ENCODE measurements at places on chromosomes 5 and 9.

DNA sequence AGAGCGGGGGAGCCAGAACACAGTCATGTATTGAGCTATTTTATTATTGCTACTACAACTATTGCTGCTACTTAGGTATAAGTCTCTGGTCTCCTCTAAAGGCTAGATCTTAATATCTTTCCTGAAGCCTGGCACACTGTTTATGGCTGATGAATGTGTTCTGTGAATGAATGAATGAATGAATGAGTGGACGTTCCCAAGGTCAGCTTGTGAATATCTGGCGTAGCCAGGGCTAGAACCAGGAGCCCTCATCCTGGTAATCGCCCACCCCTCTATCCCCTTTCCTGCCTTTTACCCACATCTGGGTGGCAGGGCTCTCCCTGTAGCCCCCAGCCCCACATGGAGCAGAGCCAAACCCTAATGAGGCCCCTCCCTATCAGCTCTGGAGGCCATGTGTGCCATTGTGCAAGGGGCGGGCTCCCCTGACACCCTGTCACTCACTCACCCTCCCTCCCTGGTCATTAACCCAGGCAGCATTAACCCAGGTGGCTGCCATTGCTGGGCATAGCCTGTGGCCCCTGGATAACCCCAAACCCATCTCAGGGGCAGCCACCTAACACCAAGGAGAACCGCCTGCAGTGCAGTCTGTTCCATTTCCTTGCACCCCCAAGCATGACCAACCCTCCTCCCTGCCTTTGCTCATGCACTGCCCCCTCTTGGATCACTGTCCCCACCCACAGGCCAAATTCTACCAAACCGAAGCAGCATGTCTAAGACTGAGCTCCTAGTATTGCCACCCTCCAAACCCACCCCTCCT, 2.0 kb upstream of the AKNA start:
- peaks cover 2% of the 10 kb centered on the region for H3K36me3 ChIP-seq
- no peaks in the 10 kb centered on the region for H3K27me3 ChIP-seq
- peaks cover 26% of the 10 kb centered on the region for H3K4me1 ChIP-seq
- DNase-seq: no peak

DNA sequence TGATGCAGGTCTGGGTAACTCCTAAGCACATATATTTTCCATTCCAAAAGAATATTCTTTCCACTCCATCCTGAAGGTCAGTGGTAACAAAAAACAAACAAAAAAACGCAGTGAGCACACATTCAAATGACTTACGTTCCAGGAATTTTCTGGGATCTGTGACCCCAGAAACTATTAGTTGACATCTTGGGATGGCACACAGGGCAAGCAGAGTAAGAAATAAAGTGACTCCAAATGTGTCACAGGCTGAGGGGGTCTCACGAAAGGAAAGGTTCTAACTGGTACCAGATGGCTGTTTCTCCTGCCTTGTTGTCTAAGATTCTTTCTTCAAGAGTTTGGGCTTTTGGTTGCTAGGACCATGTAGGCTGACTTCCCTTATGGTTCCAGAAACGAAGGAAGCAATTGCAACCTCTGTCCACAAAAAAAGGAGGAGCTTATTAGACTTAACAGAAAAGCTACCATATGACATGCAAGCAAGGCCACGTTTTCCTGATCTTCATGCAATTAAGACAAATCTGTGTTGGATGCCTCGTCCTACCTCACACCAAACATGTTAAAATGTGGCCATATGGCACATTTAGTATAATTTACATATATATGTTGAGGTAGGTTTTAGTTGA, 32.7 kb downstream of the PTGS1 start:
- H3K36me3 ChIP-seq: no peaks in the 10 kb centered on the region
- no peaks in the 10 kb centered on the region for H3K27me3 ChIP-seq
- H3K27ac ChIP-seq: no peak overlapping the region
- H3K4me3 ChIP-seq: no peak overlapping the region
- DNase-seq: no peak

DNA sequence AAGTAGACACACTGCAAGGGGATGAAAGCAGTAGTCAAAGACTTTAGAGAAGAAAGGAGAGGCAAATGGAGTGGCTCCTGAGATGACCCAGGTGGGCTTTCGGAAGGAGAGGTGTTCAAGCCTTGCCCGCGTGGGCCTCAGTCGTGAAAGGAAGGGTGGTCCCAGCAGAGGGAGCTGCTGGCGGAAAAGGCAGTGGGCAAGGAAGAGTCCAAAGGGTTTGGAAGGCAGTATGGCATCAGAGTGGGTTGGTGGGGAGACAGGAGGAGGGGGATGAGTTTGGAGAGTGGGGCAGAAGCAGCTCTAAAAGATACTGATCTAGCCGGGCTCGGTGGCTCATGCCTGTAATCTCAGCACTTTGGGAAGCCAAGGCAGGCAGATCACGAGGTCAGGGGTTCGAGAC, 165.4 kb downstream of the GOLPH3 start:
- H3K27me3 ChIP-seq: no peaks in the 10 kb centered on the region
- H3K36me3 ChIP-seq: no peaks in the 10 kb centered on the region
- peaks cover 4% of the 10 kb centered on the region for H3K4me1 ChIP-seq
- H3K27ac ChIP-seq: no peak overlapping the region

- H3K27me3 ChIP-seq: no peaks in the 10 kb centered on the region
- H3K4me1 ChIP-seq: peaks cover 28% of the 10 kb centered on the region
- H3K4me3 ChIP-seq: no peak overlapping the region
- H3K36me3 ChIP-seq: no peaks in the 10 kb centered on the region
Observed at GRCh38 chr9:124810663-124811355, 33.9 kb downstream of the OLFML2A start.

- no peaks in the 10 kb centered on the region for H3K27me3 ChIP-seq
- no peaks in the 10 kb centered on the region for H3K4me1 ChIP-seq
- H3K4me3 ChIP-seq: no peak overlapping the region
- no peak overlapping the region for H3K27ac ChIP-seq
- no peaks in the 10 kb centered on the region for H3K36me3 ChIP-seq
Observed at GRCh38 chr5:68458416-68459021, 243.0 kb downstream of the PIK3R1 start.

DNA sequence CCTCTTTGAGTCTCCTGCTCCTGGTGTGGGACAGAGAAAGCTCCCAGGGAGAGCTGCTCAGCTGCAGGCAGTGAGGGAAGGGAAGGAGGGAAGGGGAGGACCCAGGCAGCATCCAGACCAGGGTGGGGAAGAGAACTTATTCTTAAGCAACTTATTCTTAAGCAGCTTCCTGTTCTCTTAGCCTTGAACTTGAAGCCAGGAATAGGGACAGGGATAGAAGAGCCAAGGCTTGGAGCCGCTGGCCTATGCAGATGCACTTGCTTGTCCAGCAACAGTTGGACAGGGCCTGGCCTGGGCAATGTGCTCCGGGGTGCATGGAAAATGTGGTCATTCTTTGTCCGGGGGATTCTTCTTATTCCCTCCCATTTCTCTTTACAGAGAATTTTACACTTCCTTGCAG, 31.4 kb upstream of the SPTLC1 start:
- H3K27me3 ChIP-seq: no peaks in the 10 kb centered on the region
- H3K27ac ChIP-seq: no peak overlapping the region
- peaks cover 14% of the 10 kb centered on the region for H3K4me1 ChIP-seq
- H3K4me3 ChIP-seq: no peak overlapping the region
- DNase-seq: no peak

DNA sequence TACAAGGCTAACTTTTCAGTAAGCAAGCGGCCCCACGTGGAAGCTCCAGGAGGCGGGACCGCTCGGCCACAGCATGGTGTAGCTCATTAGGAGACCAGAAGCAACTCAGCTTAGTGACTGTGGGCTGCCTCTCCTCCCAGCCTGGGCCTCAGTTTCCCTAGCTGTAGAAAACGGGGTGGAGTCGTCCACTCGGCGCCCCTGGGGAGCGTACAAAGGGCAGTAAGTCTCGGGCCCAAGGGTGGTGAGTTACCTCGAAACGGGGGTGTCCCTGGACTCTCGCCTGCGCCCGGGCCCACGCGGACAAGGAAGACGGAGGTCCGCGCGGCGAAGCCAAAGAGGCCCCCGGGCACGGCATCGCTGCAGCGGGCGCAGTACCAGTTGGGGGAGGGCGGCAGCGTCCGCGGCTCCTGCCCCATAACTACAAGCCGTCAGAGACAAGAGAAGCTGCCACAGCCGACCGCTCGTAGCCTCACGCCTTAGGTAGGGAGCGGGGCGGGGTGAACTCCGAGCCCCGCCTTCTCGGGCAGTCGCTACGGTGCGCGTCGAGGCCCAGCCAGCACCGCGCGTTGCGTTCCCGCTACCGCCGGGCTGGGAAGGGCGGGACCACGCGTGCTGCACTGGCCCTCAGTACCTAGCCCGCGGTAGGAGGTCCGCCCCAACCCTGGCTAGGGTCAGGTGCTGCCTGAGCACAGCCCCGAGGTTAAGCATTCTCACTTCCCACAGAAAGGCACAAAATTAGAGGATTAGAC, at the start of gene GEMIN5:
GEMIN5 (minus strand) TSS at position 494 of the 749 bp plus-strand sequence; CDS start at position 416, 78 bp downstream.
- no peaks in the 10 kb centered on the region for H3K27me3 ChIP-seq
- H3K4me1 ChIP-seq: peaks cover 14% of the 10 kb centered on the region
- DNase-seq: peak; percentile 58
- peaks cover 7% of the 10 kb centered on the region for H3K36me3 ChIP-seq
- no peak within 1 kb of the TSS for H3K27ac ChIP-seq

DNA sequence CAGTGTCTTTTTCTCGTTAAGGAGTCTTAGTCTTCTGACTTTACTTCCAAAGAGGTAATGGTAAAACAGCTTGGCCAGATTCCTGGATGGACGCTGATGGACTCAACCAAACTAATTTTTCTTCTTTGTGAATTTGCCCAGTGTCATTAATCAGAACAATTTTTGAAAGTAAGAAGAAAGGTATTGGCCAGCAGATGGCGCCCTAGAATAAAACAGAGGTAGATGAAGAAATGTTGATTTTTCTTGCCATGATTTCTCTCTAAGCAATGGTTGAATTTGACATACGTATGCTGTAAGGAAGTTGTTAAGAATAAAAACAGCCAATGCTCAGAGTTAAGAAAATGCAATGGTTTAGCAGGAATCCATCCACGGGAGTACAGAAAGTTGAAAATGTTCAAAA, 500.0 kb downstream of the DIRAS2 start:
- no peaks in the 10 kb centered on the region for H3K36me3 ChIP-seq
- no peak overlapping the region for H3K27ac ChIP-seq
- H3K4me1 ChIP-seq: no peaks in the 10 kb centered on the region
- H3K4me3 ChIP-seq: no peak overlapping the region
- no peaks in the 10 kb centered on the region for H3K27me3 ChIP-seq
- DNase-seq: peak; percentile 62

- peaks cover 9% of the 10 kb centered on the region for H3K27me3 ChIP-seq
- H3K4me1 ChIP-seq: peaks cover 6% of the 10 kb centered on the region
- H3K27ac ChIP-seq: no peak overlapping the region
Observed at GRCh38 chr9:121305269-121305994, 37.5 kb downstream of the GSN start.

DNA sequence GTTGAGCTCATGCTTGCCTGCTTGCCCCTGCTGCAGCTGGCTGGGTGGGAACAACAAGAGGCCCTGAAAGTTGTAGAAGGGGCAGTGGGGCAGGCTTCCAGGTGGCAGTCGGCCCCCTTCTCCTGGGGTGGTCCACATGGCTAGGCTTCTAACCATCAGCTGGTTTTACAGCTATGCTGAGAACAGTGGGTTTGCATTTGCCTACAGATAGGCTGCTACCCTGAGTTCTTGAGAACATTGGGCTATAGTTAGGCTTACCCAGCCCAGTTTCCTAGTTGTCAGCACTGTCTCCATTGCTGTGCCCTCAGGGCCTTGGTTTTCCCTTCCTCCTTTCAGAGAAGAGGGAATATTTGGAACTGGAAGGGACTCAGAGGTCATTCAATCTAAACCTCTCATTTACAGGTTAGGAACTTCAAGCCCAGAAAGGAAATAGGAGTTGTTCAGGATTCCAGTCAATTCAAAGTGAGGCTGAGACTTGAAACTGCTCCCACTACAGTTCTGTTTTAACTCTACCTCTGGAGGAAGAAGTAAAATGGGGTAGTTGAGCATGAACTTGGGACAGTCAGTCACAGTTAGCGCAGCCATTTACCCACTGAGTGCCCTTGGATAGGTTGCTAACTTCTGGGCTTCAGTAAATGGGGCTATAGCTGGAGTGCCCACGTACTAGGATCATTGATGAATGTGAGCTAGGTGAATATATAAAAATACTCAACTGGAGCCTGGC, 11.5 kb downstream of the LARP1 start:
- DNase-seq: no peak
- H3K36me3 ChIP-seq: peaks cover 10% of the 10 kb centered on the region
- H3K27ac ChIP-seq: no peak overlapping the region
- H3K4me1 ChIP-seq: peaks cover 17% of the 10 kb centered on the region

DNA sequence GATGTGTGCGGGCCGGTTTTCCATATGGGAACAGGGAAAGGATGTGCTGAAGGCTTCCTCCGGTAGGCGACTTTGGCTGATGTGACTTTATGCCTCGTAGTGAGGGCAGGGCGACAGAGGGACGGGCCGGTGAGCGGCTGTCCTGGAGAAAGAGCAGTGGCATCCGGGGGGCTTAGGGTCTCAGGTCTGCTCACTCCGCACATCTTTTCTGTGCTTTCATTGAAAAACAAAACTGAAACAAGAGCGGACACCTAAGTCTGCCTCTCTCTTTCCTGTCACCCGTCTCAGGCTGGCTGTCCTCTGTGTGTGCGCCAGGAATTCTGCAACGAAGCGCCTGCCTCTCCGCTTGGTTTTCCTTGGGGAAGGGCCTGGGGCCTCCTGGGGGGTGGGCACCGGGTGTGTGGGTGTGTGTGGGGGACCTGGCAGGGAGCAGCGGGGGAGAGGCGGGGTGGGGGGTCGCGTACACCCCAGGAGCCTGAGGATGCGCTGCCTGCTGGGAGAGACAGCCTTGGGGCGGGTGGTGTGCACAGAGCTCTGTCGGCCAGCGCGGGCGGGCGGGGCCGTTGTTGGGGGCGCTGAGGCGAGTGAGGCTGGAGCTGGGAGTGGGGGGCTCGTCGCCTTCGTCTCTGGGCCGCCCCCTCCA, 580 bp upstream of the PRRX2 start:
- H3K27me3 ChIP-seq: no peaks in the 10 kb centered on the region
- H3K4me1 ChIP-seq: peaks cover 7% of the 10 kb centered on the region
- H3K27ac ChIP-seq: no peak overlapping the region
- no peaks in the 10 kb centered on the region for H3K36me3 ChIP-seq
- H3K4me3 ChIP-seq: peak overlapping the region; percentile 17

DNA sequence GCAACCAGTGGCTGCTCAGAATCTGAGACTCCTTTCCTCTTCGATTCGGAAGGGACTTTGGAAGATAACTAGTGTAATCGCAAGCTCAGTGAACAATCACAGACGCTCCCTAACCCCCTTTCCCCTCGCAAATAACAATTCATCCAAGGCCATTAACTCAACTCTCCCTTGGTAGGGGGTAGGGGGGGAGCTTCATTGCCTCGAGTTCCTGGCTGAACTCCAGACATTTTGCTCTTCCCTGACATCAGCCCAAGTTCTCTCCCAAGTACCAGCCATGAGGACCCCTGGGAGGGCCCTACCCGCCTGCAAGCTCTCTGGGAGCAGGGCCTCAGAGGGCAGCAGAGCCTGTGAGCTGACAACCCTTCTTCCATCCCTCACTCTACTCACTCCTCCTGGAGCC, 8.4 kb downstream of the FAM163B start:
- no peak for DNase-seq
- H3K27me3 ChIP-seq: peaks cover 19% of the 10 kb centered on the region
- no peak overlapping the region for H3K4me3 ChIP-seq
- no peak overlapping the region for H3K27ac ChIP-seq

Data from neuronal stem cell (in vitro differentiated cells).